Stimulated activated CD8-positive, alpha-beta memory T cell treated with anti-CD3 and anti-CD28 coated beads, Interleukin-7, amount 100 ng/mL, for 1 hour (primary cell): ENCODE measurements at places on chromosomes 2 and 18.

DNA sequence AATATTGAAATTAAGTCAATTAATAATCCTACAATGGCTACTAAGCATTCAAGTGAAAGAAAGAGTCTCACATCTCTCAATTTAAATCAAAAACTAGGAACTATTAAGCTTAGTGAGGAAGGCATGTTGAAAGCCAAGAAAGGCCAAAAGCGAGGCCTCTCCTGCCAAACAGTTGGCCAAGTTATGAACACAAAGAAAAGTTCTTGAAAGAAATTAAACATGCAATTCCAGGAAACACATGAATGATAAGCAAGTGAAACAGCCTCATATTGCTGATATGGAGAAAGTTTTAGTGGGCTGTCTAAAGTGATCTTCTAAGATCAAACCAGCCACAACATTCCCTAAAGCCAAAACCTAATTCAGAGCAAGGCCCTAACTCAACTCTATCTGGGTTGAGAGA is 11.8 kb downstream of the RDH14 start:
- no peak for DNase-seq

DNA sequence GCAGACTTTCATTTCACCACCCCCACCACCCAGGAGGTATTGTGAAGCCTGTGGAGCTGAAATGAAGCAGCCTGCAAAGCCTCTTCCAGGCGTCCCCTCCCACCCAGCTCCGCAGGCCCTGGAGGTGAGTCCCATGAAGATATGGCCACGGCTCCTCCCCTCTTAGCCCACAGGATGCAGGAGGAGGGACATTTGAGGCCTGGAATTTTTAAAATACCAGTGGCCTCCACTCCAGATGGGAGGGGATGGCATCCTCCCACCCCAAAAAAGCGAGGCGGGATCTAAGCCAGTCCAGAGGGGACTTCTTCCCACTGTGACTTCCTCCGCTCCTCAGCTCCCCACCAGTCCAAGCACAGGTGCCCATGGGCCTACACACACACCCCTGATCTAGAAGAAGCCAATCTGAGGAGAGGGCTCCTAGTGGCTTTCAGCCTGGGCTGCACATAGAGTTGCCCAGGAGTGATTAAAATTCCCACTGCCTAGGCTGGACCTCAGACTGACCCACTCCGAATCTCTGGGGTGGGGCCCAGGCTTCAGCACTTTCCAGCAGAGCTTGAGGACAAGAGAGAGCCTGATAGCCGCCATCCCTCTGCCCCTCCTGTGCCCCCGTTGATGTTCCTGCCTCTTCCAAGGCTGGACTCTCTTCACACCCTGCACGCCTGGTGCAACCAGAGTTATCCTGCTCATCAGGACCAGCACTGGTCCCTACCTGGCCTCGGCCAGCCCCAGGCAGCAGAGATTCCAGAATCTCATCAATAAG is 206.9 kb downstream of the TNS1 start:
- no peak for DNase-seq

GRCh38 chr2:68018727-68019126 is 44.1 kb downstream of the C1D start:
- DNase-seq = no peak

GRCh38 chr2:238927746-238928519 is 80.0 kb downstream of the TWIST2 start:
- no peak for DNase-seq

GRCh38 chr2:240796543-240797499 is 23.2 kb downstream of the KIF1A start:
- DNase-seq = no peak

DNA sequence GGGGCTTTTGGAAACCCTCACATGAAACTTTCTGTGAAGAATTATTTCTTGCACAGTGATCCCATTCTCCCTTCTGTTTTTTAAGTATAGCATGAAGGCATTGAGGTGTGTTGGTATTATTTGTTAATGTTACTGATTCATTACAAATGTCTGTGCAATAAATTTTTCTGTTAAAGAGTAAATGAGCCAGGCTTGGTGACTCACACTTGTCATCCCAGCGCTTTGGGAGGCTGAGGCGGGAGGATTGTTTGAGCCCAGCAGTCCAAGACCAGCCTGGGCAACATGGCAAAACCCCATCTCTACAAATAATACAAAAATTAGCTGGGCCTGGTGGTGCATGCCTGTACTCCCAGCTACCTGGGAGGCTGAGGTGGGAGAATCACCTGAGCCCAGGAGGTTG is 87.8 kb downstream of the KCTD18 start:
- no peak for DNase-seq

- DNase-seq = no peak
Observed at GRCh38 chr2:105553538-105554196, 154.8 kb upstream of the FHL2 start.
